ENCODE measurements at places on chromosomes 3 and 15. TPM values are rescaled to one million over a fixed set of nuclear protein-coding genes. Genes with fewer than 3 reads are reported as not detected.

The ACOX2 gene
- 4.3 TPM for total RNA-seq

DNA sequence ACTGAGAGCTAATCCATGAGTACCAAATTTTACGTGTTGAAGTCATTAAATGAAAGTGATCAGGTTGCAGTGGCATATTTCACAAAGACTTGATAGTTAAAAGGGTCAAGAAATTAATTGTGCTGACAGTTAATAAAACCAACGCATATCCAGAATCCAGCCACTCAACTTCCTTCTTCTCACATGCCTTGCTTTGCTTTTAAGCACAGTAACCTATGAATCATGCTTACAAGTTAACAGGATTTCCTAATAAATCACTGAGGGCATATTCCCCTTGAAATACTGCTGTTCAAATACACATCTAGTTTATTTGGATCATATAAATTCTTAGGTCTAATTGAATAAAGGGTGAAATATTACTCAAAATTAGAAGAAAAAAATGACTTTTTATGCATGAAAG, 801.5 kb upstream of the EPHA6 start:
- no peak overlapping the region for H3K4me3 ChIP-seq
- H3K4me1 ChIP-seq = no peaks in the 10 kb centered on the region
- H3K36me3 ChIP-seq = no peaks in the 10 kb centered on the region
- no peak overlapping the region for H3K27ac ChIP-seq
- peak; percentile 4 for DNase-seq

DNA sequence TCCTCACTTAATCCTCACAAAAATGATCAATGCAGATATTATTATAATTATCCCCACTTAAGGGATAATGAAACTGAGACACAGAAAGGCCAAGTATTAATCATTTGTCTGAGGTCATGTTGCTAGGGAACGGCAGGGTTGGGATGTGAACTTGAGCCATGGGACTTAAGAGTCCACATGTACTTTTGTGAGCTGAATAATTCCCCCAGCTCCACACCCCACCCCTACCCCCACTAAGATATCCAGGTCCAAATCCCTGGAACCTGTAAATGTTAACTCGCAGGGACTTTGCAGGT, 290.5 kb upstream of the GADL1 start:
- DNase-seq = no peak
- H3K4me3 ChIP-seq = no peak overlapping the region
- H3K27ac ChIP-seq = no peak overlapping the region

- no peaks in the 10 kb centered on the region for H3K27me3 ChIP-seq
- peaks cover 10% of the 10 kb centered on the region for H3K4me1 ChIP-seq
- H3K36me3 ChIP-seq = peaks cover 8% of the 10 kb centered on the region
- H3K4me3 ChIP-seq = peak overlapping the region; percentile 82
- no peak for DNase-seq
- peak overlapping the region; percentile 57 for H3K27ac ChIP-seq
Observed at GRCh38 chr15:90901175-90902039, 1.7 kb upstream of the MAN2A2 start.

- DNase-seq = no peak
- H3K4me3 ChIP-seq = no peak overlapping the region
- peaks cover 14% of the 10 kb centered on the region for H3K36me3 ChIP-seq
- H3K27ac ChIP-seq = no peak overlapping the region
- H3K27me3 ChIP-seq = no peaks in the 10 kb centered on the region
Observed at GRCh38 chr3:160278210-160278609, 53.0 kb downstream of the C3orf80 start.

DNA sequence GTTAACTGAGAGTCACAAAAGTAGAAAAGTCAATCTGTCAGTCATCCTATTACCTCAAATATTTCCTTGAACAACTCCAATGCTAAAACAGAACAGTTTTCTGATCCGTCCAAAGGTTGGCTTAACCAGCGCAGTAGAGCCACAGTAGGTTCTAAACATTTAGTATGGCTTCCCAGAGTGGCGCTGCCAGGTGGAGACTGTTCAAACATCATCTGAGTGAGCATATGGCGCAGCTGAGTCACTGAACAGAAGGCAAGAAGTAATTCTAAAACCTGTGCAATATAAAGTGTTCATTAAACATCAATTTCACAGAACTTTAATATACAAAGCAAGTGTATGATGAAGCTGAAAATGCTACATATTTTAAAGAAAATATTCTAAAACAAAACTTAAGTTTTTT, 19.9 kb downstream of the CIP2A start:
- peaks cover 19% of the 10 kb centered on the region for H3K36me3 ChIP-seq
- DNase-seq = no peak
- H3K4me1 ChIP-seq = peaks cover 6% of the 10 kb centered on the region
- no peak overlapping the region for H3K27ac ChIP-seq
- no peak overlapping the region for H3K4me3 ChIP-seq
- H3K27me3 ChIP-seq = no peaks in the 10 kb centered on the region

GRCh38 chr3:35640190-35641165, 1.2 kb downstream of the ARPP21 start:
- no peak overlapping the region for H3K27ac ChIP-seq
- no peak overlapping the region for H3K4me3 ChIP-seq

All from MCF 10A (cell line).